ENCODE measurements at places on chromosomes 3 and 15.

- H3K4me3 ChIP-seq, result no peak overlapping the region
- H3K36me3 ChIP-seq, result no peaks in the 10 kb centered on the region
- H3K4me1 ChIP-seq, result peaks cover 53% of the 10 kb centered on the region
Measured at GRCh38 chr15:90161950-90162361, 39.2 kb upstream of the SEMA4B start.

DNA sequence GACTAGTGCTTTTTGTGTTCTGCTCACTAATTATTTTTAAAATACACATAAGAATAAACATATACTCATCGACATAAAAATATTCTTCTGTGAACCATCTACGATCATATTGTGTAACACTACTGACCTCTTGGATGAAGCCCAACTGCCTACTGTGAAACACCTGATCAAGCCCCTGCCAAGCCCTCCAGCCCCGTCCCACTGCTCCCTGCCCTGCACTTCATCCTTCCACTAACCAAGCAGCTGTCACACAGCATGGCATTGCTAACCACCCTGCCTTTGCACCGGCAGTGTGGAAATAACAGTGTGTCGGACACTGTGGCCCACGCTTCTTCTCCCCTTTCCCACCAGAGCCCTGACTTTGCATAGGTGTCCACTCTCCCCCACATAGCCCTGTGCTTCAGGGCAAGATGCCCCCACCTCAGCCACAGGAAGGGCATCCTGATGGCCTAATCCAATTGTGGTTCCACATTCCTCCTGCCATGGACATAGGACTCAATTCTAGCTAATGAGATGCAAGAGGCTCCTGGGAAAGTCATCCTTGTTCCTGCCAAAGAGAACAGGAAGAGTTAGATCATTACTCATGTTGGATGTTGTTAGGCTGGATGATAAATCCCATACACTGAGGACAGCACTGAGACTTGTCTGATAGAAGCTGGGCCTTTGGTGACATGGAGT, 35.0 kb upstream of the ARID3B start:
- H3K4me3 ChIP-seq, result no peak overlapping the region
- no peaks in the 10 kb centered on the region for H3K36me3 ChIP-seq

DNA sequence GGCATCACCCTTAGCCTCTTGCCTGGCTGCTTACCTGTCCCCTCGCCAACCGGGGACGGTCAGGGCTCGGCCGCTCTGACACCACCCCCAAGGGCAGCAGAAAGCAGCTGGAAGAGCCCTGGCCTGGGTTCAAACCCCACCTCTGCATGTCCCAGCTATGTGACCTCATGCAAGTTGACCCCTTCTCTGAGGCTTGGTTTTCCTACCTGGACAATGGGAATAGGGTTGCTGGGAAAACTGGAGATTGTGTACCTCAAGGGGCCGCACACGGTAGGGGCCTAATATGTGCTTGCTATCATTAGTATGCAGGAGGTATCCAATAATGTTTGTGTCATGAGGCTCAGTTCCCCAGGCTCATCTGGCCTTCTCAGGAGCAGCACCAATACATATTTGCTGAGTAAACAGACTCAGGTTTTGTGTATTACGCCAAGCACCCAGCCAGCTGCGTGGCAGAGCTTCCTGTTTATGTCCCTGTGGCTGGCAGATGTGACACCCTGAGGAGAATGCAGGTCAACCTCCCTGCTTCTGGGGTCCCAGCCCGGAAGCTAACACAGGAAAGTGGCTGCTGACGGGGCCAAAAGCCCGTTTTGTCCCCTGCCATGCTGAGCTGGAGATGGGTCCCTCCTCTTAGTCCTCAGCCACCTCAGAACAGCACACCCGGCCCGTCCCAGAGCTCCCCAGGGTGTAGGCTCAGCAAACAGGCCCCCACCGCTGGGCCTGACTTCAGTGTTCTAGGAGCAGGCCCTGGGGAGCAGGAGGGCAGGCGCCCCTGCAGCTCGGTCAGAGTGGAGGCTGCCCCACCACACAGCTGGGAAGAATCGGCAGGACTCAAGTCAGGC, 29.7 kb downstream of the PLXND1 start:
- no peaks in the 10 kb centered on the region for H3K4me1 ChIP-seq
- H3K36me3 ChIP-seq, result no peaks in the 10 kb centered on the region
- H3K27me3 ChIP-seq, result no peaks in the 10 kb centered on the region

GRCh38 chr3:48569808-48570450, 6.3 kb upstream of the UCN2 start:
- H3K27ac ChIP-seq, result no peak overlapping the region
- no peak overlapping the region for H3K4me3 ChIP-seq
- no peak for DNase-seq
- H3K4me1 ChIP-seq, result peaks cover 25% of the 10 kb centered on the region

DNA sequence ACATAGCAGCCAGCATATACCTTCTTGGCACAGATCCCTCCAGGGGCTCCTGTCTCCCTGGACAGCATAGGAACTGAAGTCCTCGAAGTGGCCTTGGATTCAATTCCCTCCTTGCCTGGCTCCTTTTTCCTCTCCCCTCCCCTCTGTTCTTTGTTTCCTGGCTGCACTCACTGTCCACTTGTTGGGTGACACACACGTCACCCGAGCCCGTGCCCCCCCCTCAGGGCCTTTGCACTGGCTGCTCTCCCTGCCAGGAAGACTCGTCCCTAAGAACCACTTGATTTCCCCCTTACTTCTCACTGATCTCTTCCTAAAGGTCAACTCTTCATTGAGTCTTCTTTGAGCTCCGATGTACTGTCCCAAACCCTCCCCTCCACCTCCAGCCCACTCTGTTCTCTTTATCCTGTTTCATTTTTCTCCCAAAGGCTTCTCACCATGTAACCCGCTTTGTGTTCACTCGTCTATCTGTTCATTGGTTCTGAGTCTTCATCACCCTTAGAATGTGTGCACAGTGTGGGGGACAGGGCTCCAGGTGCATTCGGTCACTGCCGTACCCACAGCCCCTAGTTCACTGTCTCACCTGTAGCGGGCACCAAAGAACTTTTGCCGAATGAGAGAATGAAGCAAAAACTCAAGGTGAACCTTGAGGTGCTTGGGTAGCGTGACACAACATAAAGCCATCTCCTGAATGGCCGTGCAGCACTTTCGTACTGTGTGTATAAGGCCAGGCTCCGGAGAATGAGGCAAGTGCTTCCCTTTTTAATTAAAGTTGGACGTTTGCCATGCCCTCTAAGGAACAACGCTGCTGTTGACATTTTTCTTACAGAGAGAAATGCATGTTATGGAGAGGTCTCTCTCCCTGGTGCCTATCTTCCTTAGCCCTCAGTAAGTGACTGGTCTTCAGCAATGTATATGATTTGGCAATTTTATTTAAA, 74.0 kb downstream of the CHRNA7 start:
- H3K4me1 ChIP-seq, result no peaks in the 10 kb centered on the region
- H3K27ac ChIP-seq, result no peak overlapping the region
- no peak overlapping the region for H3K4me3 ChIP-seq
- H3K27me3 ChIP-seq, result no peaks in the 10 kb centered on the region

DNA sequence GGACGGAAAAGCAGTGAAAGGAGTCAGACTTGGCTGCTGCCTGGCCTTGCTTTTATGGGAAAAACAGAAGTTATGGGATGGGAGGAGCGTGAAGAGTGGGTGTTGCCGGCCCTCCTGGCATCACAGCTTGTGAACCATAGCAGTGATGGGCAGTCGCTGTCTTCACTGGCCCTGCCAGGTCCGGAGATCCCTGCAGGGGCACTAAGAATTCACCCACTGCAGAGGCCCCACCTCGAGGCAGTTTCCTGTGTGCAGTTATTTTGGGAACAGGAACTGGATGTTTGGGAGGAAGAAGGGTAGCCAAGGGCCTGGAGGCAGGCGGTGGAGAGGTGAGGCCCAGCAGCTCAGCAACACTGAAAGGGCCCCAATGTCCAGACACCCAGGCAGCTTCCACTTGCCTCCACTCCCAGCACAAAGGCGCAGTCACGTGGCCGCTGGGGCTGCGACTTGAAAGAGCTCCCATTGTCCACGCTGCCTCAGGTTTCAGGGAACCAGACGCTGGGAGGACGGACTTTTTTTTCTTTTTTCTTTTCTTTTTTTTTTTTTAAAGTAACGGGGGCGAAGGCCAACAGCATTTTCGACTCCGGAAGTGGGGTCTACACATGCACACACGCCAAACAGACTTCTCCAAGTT, 255.6 kb downstream of the ZNF621 start:
- no peak overlapping the region for H3K4me3 ChIP-seq
- H3K27ac ChIP-seq, result peak overlapping the region; percentile 4
- H3K4me1 ChIP-seq, result peaks cover 11% of the 10 kb centered on the region
- DNase-seq, result no peak
- H3K27me3 ChIP-seq, result peaks cover 2% of the 10 kb centered on the region
- no peaks in the 10 kb centered on the region for H3K36me3 ChIP-seq

- no peak overlapping the region for H3K4me3 ChIP-seq
- no peaks in the 10 kb centered on the region for H3K4me1 ChIP-seq
- no peak overlapping the region for H3K27ac ChIP-seq
- H3K36me3 ChIP-seq, result no peaks in the 10 kb centered on the region
- H3K27me3 ChIP-seq, result no peaks in the 10 kb centered on the region
Measured at GRCh38 chr3:143495527-143495926, 352.7 kb downstream of the SLC9A9 start.

DNA sequence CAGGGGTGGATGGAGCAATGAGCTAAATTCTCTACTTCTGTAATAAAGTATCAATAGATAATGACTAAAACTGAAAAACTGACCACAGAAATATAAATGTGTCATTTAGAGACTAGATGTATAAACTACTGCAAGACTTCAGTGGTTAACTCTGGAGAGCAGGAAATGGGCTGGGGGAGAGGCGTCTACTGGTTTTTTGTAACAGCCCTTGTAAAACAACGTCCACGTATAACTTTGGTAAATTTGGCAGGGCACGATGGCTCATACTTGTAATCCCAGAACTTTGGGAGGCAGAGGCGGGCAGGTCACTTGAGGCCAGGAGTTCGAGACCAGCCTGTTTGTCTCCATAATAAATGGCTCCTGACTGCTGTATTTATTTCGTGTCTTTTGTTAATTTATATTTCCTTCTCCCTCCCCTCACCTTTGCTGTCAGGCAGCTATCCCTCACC, 12.5 kb downstream of the RAB27A start:
- H3K27me3 ChIP-seq, result no peaks in the 10 kb centered on the region
- no peak overlapping the region for H3K4me3 ChIP-seq
- no peaks in the 10 kb centered on the region for H3K36me3 ChIP-seq
- no peak overlapping the region for H3K27ac ChIP-seq

DNA sequence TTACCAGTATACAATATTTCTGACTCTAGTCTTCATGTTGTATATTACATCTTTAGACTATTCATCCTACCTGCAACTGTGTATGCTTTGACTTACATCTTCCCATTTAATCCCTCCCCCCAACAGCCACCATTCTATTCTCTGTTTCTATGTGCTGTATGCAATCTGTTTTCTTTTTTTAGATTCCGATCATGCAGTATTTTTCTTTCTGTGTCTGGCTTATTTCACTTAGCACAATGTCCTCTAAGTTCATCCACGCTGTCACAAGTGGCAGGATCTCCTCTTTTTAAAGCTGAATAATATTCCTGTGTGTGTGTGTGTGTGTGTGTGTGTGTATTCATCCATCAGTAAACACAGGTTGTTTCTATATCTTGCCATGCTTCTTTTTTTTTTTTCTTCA, 66.4 kb upstream of the NUDT16 start:
- no peak overlapping the region for H3K4me3 ChIP-seq
- no peaks in the 10 kb centered on the region for H3K27me3 ChIP-seq
- no peak overlapping the region for H3K27ac ChIP-seq
- no peak for DNase-seq

GRCh38 chr15:77040673-77041072, 30.2 kb downstream of the TSPAN3 start:
- DNase-seq, result no peak
- no peak overlapping the region for H3K4me3 ChIP-seq
- no peaks in the 10 kb centered on the region for H3K4me1 ChIP-seq
- peaks cover 5% of the 10 kb centered on the region for H3K36me3 ChIP-seq
- H3K27me3 ChIP-seq, result no peaks in the 10 kb centered on the region
- H3K27ac ChIP-seq, result no peak overlapping the region

DNA sequence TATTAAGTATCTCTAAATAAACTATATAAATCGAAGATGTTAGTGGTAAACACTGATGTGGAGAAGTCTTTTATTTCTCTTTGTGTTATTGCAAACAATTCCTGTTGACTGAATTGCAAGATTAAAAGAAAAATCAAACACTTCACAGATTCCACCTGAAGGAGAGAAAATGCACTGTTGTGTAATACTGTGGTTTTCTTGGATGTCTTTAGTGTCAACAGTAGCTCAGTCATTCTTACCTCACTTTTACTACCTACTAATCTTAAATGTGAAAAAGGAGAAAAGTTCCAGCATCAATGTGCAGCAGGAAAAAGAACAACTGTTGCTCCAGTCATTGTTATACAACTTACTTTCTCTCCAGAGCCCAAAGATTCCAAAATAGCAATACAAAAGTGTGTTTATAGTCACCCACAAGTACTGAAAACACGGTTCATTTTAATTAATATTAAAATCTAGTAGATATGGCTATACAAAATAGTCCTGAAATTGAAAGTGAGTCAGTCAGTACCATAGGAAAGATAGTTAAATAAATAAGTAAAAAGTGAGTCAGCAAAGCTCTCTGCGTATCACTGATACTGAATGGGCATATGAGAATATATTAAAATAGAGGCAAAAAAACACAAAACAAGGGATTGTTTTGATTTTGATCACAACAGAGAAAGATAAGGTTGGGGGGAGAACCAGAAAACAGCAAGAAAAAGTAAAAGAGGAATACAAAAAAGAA, 90.5 kb upstream of the CSPG5 start:
- H3K27ac ChIP-seq, result no peak overlapping the region
- H3K27me3 ChIP-seq, result no peaks in the 10 kb centered on the region
- H3K4me1 ChIP-seq, result no peaks in the 10 kb centered on the region
- DNase-seq, result no peak
- no peak overlapping the region for H3K4me3 ChIP-seq

- no peak overlapping the region for H3K27ac ChIP-seq
- H3K27me3 ChIP-seq, result no peaks in the 10 kb centered on the region
- peaks cover 34% of the 10 kb centered on the region for H3K36me3 ChIP-seq
- no peak for DNase-seq
- peaks cover 8% of the 10 kb centered on the region for H3K4me1 ChIP-seq
Measured at GRCh38 chr15:44593042-44593736, 56.2 kb downstream of the EIF3J start.

- no peaks in the 10 kb centered on the region for H3K27me3 ChIP-seq
- no peaks in the 10 kb centered on the region for H3K36me3 ChIP-seq
- H3K4me3 ChIP-seq, result no peak overlapping the region
- H3K27ac ChIP-seq, result no peak overlapping the region
- H3K4me1 ChIP-seq, result no peaks in the 10 kb centered on the region
Measured at GRCh38 chr3:170055209-170055608, 17.4 kb downstream of the GPR160 start.

DNA sequence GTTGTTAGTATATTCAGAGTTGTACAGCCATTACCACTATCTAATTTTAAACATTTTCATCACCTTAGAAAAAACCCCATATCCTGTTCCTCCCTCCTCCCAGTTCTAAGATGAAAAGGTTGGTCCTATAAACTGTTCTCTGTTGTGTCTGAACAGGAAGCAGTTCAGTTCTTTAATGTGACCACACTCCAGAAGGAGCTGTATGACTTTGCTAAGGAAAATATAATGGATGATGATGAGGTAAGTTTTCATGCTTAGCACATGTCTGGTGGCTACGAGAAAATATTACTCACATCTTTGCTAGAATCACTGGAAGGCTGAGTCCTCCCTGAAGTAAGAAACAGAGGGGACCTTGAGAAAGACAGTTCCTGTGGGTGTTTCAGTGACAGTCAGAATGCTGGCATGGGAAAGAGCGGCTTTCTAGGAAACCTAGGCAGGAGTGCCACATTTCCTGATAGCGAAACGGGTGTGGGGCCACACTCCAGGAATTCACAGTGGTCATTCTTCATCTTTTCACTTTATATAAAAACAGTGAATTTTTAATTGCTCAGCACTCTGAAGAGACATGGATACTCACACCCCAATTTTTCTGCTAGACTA, 20.3 kb downstream of the CRTAP start:
- DNase-seq, result no peak
- peaks cover 3% of the 10 kb centered on the region for H3K4me1 ChIP-seq
- H3K27me3 ChIP-seq, result no peaks in the 10 kb centered on the region
- no peak overlapping the region for H3K27ac ChIP-seq
- H3K4me3 ChIP-seq, result no peak overlapping the region

Measured in keratinocyte (primary cell).